Memory B cell (primary cell): ENCODE measurements at places on chromosomes 11 and 22.

DNA sequence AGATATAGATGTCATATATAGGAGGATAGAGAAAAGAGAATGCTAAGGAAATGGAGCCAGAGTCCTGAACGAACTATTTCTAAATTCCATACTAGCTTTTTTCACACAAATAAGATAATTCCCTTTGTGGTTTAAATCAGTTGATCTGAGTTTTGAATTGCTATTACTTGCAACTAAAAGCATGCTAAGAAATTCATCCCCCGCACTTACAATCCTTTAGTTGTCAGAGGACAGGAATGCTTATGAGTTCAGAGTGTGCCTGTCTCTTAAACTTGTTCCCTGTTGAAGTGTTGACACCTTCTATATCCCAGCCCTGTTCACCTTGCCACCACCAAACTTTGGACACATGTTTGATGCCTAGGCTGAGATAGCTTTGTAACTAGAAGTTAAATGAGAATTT, 406.2 kb downstream of the METTL15 start:
- H3K27ac ChIP-seq: no peak overlapping the region
- H3K27me3 ChIP-seq: no peaks in the 10 kb centered on the region
- no peak for DNase-seq
- H3K4me3 ChIP-seq: no peak overlapping the region
- H3K36me3 ChIP-seq: peaks cover 5% of the 10 kb centered on the region

DNA sequence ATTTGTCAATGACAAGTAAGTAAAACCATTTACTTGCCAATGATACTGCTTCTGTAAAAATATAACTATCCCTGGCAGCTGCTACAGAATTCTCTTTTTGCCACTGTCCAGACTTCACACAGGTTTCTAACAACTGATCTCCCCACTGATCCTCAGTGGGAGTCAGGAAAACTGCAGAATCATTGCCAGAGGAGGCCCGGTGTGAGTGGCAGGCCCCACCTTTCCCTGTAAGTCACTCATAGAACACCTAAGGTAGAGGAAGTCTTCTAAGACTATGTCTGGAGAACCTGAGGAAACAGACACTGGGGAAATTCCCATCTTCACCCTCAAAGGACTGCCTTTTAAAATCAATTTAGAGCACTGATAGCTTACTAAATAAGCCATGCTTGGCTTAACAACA, 66.3 kb downstream of the ZC3H12C start:
- H3K27me3 ChIP-seq: peaks cover 2% of the 10 kb centered on the region
- H3K4me3 ChIP-seq: no peak overlapping the region
- H3K27ac ChIP-seq: no peak overlapping the region
- no peaks in the 10 kb centered on the region for H3K36me3 ChIP-seq
- DNase-seq: no peak
- H3K4me1 ChIP-seq: no peaks in the 10 kb centered on the region

GRCh38 chr11:86507249-86507845, 132.7 kb downstream of the CCDC81 start:
- DNase-seq: no peak
- no peaks in the 10 kb centered on the region for H3K36me3 ChIP-seq
- no peaks in the 10 kb centered on the region for H3K4me1 ChIP-seq
- no peak overlapping the region for H3K4me3 ChIP-seq

DNA sequence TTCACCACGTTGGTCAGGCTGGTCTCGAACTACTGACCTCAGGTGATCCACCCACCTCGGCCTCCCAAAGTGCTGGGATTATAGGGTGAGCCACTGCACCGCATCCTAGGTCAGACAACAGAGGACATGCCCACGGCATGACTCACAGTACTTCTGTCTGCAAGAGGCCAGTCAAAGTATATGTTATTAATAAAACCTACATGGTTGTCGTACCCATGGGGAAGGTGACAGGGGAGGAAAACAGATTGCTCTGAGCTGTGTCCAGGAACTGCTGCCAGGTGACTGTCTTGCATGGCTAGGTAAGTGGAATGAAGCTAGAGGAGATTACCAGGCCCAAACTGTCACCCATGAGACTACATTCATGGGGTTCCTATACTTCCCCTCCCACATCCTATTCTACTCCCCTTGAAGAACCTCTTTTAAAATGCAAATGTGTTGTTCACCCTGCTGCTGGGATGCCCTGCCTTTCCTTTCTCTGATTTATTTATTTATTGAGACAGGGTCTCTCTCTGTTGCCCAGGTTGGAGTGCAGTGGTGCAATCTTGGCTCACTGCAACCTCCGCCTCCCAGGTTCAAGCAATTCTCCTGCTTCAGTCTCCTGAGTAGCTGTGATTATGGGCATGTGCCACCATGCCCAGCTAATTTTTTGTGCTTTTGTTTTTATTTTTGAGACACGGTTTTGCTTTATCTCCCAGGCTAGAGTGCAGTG, 2.0 kb upstream of the NLRX1 start:
- no peak for DNase-seq
- H3K27me3 ChIP-seq: no peaks in the 10 kb centered on the region
- H3K4me1 ChIP-seq: peaks cover 2% of the 10 kb centered on the region

DNA sequence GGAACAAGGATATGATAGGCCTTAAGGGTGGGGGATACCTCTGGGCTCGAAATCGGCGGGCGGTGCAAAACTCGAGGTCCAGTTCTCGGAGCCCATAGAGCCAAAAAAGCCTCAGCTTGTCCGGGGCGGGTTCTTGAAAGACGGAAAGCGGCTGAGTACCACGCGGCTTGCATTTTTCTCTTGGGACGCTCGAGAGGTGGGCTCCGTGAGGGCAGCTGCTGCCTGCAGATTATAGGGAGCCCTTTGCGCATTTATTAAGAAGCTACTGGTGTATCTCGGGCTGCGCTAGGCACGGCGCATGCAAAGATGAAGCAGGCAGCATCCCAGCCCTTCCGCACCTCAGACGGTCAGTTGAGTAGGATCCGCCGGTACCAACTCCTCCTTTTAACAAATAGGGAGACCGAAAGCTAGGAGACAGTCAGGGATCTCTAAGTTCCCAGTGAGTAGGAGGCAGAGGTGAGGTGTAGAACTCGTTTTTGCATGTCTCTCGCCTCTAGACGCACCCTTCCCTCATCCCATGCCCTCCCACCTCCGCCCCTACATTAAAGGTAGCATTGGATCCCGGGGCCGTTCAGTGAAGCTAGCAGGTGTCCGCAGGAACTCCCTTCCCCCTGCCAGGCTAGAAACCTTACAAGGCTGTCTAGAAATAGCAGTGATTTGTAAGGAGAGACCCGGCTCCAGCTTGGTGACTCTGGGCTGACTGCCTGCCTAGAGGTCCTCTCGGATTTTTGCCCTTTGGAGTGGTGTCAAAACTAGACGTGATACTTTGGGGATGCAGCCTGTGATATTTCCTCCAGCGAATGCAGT, 768 bp downstream of the LDHA start:
- H3K36me3 ChIP-seq: peaks cover 14% of the 10 kb centered on the region
- peak overlapping the region; percentile 89 for H3K27ac ChIP-seq
- peak overlapping the region; percentile 98 for H3K4me3 ChIP-seq

DNA sequence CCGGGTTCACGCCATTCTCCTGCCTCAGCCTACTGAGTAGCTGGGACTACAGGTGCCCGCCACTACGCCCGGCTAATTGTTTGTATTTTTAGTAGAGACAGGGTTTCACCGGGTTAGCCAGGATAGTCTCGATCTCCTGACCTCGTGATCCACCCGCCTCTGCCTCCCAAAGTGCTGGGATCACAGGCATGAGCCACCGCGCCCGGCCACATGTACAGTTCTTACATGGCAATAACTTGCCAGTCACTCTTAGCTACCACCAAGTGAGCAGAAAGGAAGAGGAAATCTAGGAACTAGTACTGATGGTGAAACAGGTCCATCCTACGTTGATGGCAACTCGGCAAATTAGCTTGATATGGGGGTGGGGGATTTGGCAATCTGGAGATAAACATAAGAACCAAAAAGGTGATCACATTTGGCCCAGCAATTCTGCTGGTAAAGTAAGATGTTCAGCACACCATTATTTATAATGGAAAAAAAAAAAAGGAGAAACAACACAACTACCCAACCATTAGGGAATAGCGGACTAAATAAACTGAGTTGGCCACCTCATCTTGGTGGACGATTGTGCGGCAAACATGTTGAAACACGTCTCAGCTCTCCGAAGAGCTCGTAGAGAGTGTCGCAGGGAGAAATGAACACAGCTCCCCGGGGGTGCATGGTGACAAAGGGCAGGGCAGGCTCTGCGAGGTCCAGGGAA, 5.3 kb downstream of the NLRP6 start:
- H3K4me1 ChIP-seq: peaks cover 30% of the 10 kb centered on the region
- H3K36me3 ChIP-seq: peaks cover 2% of the 10 kb centered on the region
- no peak overlapping the region for H3K27ac ChIP-seq
- peaks cover 26% of the 10 kb centered on the region for H3K27me3 ChIP-seq

- no peaks in the 10 kb centered on the region for H3K27me3 ChIP-seq
- H3K4me1 ChIP-seq: no peaks in the 10 kb centered on the region
- H3K36me3 ChIP-seq: no peaks in the 10 kb centered on the region
Observed at GRCh38 chr11:26715133-26715532, 6.7 kb downstream of the SLC5A12 start.

GRCh38 chr11:487571-488021, 19.4 kb downstream of the RNH1 start:
- H3K27me3 ChIP-seq: no peaks in the 10 kb centered on the region
- no peak for DNase-seq
- H3K4me3 ChIP-seq: no peak overlapping the region
- H3K4me1 ChIP-seq: peaks cover under 1% of the 10 kb centered on the region

- no peak for DNase-seq
- no peak overlapping the region for H3K27ac ChIP-seq
- H3K4me1 ChIP-seq: no peaks in the 10 kb centered on the region
- H3K27me3 ChIP-seq: peaks cover 5% of the 10 kb centered on the region
- no peak overlapping the region for H3K4me3 ChIP-seq
Observed at GRCh38 chr11:129021295-129021694, 78.6 kb upstream of the TP53AIP1 start.

- no peak overlapping the region for H3K27ac ChIP-seq
- no peak overlapping the region for H3K4me3 ChIP-seq
- DNase-seq: no peak
- peaks cover 2% of the 10 kb centered on the region for H3K36me3 ChIP-seq
- H3K4me1 ChIP-seq: no peaks in the 10 kb centered on the region
- H3K27me3 ChIP-seq: peaks cover 7% of the 10 kb centered on the region
Observed at GRCh38 chr11:69386594-69387408, 92.8 kb downstream of the MYEOV start.

DNA sequence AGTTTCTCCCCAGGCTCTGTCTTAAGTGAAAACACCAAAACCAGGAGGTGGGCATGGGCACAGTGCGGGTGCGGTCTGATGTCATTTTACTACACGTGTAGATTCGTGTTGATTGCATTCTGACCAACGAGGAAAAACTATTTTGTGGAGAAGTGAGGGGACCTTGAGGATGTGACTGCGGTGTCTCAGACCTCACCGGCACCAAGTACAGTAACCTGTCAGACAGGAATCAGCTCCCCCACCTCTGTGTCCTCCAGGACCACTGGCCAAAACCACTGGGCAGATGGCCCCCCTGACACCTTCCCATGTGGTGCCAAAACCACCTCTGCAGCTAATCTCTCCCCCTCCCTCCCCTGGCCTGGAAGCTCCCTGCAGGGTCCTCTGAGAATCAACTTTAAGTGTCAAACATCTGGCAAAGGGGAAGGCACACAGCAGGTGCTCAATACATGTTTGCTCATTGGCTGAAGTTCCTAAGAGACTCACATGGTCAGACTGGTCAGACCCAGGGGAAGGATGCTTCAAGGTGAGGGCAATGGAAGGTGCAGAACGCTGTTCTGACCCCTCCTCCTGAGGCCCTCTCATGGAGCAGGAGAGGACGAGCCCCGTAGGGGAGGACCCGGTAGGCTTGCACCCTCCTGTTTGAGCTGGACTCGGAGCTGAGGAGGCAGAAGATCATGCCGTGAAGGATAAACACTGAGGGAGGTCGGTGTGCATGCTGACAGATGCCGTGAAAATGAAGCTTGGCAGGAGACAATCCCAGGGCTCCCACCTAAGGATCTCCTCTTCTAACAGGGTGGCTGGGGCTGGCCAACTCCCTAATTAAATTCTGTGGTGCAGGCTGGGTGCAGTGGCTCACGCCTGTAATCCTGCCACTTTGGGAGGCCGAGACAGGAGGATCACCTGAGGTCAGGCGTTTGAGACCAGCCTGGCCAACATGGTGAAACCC, 129.9 kb downstream of the MPPED1 start:
- H3K27ac ChIP-seq: no peak overlapping the region
- no peaks in the 10 kb centered on the region for H3K36me3 ChIP-seq

GRCh38 chr11:73236205-73236765, 18.2 kb downstream of the P2RY2 start:
- no peaks in the 10 kb centered on the region for H3K27me3 ChIP-seq
- DNase-seq: no peak
- H3K4me1 ChIP-seq: peaks cover 3% of the 10 kb centered on the region
- no peaks in the 10 kb centered on the region for H3K36me3 ChIP-seq
- H3K27ac ChIP-seq: no peak overlapping the region

GRCh38 chr11:113563766-113564526, 88.7 kb upstream of the DRD2 start:
- peaks cover 8% of the 10 kb centered on the region for H3K27me3 ChIP-seq
- H3K4me3 ChIP-seq: no peak overlapping the region
- H3K36me3 ChIP-seq: no peaks in the 10 kb centered on the region

- H3K4me1 ChIP-seq: peaks cover 23% of the 10 kb centered on the region
- no peak overlapping the region for H3K27ac ChIP-seq
- no peak for DNase-seq
- peaks cover 5% of the 10 kb centered on the region for H3K36me3 ChIP-seq
- no peak overlapping the region for H3K4me3 ChIP-seq
- H3K27me3 ChIP-seq: no peaks in the 10 kb centered on the region
Observed at GRCh38 chr11:96160732-96161306, 182.2 kb downstream of the MAML2 start.

DNA sequence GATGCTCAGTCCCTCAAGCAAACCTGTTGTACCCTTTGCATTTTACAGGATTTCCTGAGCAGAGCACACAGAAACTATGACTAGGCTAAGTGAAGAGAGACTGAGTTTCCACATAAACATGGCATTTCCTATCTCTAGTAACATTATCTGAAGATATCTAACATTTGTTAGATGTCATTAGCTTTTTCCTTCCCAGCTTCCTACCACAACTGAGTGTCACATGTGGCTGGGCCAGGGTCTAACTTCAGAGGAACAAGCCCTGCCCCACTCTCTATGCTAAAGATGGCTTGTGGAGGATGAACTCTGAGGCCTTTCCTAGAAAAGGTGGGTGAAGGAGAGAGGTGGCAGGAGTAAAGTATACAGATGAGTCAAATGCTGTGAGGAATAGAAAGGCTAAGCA, 16.5 kb downstream of the C22orf42 start:
- DNase-seq: no peak
- H3K36me3 ChIP-seq: peaks cover 2% of the 10 kb centered on the region
- no peaks in the 10 kb centered on the region for H3K27me3 ChIP-seq
- H3K4me1 ChIP-seq: peaks cover 29% of the 10 kb centered on the region
- no peak overlapping the region for H3K27ac ChIP-seq

DNA sequence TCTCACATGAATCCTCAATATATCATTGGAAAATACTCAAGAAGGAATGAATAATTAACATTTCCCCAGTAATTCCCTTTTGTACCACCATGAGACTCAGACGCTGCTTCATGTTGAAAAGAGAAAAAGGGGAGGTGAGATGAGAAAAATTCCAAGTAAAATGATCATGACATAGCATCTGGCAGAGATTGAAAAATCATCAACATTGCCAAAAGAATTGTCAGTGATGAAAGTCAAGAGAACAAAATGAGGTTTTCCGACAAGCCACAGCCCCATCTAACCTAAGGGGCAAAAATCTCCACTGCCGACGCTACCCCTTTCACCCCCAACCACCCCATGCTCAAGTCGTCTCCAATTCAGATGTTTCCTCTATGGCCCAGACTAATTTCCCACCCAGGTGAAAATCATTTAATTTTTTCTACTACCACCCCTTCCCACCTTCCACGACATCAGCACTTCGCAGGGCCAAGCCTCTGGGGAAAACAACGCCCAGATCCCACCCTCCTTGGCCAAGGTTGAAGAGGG, 1.2 kb downstream of the RAB6A start:
- peak overlapping the region; percentile 92 for H3K27ac ChIP-seq
- peaks cover 1% of the 10 kb centered on the region for H3K36me3 ChIP-seq
- peaks cover 24% of the 10 kb centered on the region for H3K4me1 ChIP-seq
- H3K4me3 ChIP-seq: peak overlapping the region; percentile 98
- no peaks in the 10 kb centered on the region for H3K27me3 ChIP-seq
- no peak for DNase-seq
